ENCODE measurements at places on chromosomes 5 and 9.

GRCh38 chr5:115471345-115472063 lies 73.1 kb downstream of the FEM1C start:
- no peak for DNase-seq

DNA sequence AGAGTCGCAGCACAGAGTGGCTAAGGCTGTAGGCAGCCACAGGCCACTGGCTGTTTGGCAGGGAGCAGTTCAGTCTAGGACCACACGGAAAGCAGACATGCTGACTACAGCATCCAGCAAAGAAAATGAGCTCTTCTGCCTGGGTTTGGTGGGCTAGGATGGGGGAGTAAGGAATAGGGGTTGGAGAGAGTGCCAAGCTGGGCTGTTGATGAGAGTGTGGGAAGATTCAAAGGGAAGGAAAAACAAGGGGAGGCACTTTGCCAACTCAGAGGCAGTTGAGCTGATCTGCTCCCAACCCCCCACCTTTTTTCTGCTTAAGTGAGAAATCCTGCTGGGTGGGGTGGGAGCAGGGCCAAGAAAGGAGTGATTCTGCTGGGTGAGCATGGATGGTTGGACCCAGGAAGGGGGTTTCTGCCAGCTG lies 35.9 kb downstream of the SVEP1 start:
- no peak for DNase-seq

- no peak for DNase-seq
These were observed 10.6 kb upstream of the CSNK1A1 start for GRCh38 chr5:149561848-149562247.

- DNase-seq, result no peak
These were observed 13.4 kb upstream of the TSLP start for GRCh38 chr5:111058064-111058463.

DNA sequence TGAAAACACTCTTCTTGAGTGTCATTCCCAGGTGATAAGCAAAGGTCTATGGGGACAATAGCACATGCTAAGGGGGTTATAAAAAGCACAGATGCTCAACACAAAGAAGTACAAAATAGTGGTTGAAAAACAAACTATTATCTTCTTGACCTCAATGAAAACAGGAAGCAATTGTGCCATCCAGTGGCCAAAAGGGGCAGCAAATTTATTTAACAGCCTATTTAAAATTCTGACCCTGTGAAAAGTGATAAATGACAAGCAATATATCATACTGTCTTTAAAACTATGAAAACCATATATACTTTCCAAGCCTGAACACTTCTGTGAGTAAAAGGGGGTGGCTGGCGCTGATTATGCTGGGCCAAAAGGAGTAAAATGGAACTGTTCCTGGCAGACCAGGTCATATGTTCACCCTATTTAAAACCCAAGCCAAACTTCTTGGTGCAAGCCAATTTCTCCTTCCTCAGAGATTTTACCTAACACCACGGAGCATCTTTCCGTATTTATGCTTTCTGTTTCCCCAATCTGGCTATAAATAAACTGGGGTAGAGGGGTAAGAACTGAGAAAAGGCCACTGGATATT lies 29.7 kb downstream of the TEX10 start:
- no peak for DNase-seq

DNA sequence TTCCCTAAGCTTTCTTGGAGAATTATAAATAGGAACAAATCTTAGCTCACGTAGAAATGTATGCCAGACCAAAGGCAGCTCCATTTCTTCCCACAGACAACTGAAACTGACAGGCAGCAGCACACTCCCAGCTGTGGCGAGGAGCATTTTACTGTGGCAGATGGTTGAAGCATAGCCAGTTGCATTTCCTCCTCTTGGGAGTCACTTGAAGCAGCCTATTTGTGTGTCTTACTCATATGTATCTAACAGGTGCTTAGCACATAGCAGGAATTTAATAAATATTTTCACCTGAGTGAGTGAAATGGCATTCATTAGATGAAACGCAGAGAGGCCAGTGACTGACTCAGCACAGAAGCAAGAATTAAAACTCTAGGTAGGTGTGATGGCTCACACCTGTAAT lies 12.3 kb upstream of the MTMR12 start:
- no peak for DNase-seq

GRCh38 chr5:153439130-153439529 lies 51.3 kb upstream of the GRIA1 start:
- DNase-seq, result no peak

- DNase-seq, result no peak
These were observed 64.3 kb downstream of the IRX1 start for GRCh38 chr5:3659907-3660306.

- no peak for DNase-seq
These were observed 42.6 kb downstream of the PTPDC1 start for GRCh38 chr9:94126844-94127243.

GRCh38 chr9:134363450-134363849 lies 37.2 kb downstream of the RXRA start:
- DNase-seq, result no peak

DNA sequence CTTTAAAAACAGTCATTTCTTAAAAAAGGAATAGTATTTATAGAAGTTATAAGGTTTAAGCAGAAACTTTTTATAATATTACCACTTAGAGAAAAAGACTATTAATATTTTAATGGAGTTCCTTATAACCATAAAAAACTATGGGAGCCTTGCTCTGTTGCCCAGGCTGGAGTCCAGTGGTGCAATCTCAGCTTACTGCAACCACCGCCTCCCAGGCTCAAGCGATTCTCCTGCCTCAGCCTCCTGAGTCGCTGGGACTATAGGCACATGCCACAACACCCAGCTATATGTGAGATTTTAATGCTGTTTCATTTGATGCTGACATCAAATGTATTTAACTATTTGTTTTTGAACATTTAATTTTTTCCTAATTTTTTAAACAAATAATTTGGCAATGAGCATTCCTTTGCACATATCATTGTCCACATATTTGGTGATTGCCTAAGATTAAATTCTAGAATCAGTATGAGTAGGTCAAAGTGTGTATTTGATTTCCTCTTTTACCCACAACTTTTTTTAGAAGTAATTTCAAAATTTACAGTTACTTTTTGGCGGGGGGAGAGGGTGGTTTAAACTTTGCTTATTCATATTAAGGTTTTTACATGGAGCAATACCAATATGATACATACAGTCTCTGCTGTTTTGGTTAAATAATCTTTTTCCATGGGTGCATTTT lies 235.5 kb downstream of the ARHGEF28 start:
- no peak for DNase-seq

DNA sequence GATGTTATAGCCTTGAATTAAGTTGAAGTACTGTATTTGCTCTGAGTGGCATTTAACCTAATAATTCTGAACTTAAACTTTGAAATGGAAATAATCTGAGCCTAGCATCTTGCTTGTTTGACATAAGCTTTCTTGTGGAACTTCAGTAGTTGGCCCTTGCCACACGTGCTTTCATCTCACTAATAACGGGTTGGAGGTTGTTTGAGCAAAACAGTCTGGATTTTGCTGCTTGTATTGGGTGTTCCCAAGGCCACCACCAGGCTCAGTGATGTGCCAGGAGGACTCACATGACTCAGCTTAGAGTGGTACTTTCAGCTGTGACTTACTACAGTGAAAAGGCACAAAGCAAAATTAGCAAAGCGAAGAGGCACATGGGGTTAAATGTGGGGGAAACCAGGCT lies 35.7 kb downstream of the SECISBP2 start:
- DNase-seq, result no peak

DNA sequence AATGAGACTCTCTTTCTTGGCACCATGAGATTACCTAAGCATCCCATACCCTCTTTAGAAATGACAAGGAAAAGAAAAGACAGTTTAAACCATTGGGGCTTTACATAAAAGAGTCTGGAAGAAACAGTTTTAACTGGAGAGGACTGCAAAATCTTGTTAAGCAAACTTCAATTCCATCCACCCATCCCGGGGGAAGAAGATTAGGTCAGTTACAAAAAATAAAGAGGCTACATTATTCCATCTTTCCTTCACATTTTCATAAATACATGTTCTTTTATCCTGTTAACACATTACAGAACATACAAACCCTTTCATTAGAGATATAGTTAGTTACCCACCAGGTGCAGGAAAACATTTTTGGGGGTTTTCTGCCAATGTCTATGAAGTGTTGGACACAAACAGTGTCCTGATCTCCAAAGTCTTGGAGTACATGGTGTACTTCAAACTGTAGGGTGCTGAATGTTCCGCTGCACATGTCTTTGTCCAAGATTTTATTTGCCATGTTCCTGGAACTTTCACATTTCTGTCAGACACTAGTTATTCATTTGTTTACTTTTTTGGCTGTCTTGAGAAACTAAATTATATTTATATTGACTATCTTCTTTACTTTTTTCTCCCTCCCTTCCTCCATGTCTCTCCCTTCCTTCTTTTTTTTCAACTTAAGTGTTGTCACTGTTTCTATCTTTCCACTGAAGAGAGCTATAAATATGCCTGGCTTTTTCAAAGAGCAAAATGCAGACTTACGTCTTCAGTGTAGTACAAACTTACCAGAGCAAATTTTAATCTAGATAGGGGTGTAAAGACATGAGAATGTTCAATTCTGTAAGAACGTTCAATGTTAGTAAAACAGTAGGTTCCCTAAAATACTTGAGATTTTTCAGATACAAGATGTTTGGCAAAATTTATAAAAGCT lies 410.9 kb upstream of the PRR16 start:
- no peak for DNase-seq

DNA sequence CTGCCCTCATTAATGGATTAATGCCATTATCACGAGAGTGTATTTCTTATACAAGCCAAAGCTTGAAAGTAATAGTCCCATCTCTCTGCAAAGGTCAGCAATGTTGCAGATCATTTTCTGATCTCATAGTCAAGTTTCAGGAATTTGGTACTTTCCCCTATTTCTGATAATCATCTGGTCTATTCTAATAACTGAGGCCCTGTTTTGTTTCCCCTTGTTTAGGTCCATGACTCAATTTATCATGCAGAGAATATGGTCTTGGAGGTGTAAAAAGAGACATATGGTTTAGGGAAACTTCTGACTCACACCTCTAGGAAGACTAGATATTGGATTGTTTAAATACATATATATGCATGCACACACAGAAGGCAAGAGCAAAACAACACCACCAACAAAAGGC lies 339.3 kb upstream of the NUDT12 start:
- DNase-seq, result no peak

- peak; percentile 7 for DNase-seq
These were observed 1.0 kb upstream of the MCC start for GRCh38 chr5:113489299-113489698.

DNA sequence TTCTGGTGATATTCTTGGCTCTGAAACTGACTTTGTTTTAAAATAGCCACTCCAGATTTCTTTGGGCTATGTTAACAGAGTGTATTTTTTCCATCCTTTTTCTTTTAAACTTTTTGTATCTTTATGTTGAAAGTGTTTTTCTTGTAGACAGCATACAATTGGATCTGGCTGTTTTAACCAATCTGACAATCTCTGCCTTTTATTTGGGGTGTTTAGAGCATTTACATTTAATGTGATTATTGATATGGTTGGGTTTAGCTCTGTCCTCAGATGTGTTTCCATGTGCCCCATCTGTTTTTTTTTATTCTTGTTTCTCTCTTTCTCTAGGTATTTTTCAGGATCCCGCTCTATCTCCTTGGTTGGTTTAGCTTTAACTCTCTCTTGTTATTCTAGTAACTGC lies 10.7 kb downstream of the SLC6A18 start:
- DNase-seq, result no peak

- DNase-seq, result no peak
These were observed 26.9 kb downstream of the GALNT12 start for GRCh38 chr9:98834386-98834785.

- no peak for DNase-seq
These were observed 58.4 kb upstream of the PHF24 start for GRCh38 chr9:34899535-34900158.

- DNase-seq, result no peak
These were observed 33.6 kb downstream of the PRRT1B start for GRCh38 chr9:131578731-131579504.

DNA sequence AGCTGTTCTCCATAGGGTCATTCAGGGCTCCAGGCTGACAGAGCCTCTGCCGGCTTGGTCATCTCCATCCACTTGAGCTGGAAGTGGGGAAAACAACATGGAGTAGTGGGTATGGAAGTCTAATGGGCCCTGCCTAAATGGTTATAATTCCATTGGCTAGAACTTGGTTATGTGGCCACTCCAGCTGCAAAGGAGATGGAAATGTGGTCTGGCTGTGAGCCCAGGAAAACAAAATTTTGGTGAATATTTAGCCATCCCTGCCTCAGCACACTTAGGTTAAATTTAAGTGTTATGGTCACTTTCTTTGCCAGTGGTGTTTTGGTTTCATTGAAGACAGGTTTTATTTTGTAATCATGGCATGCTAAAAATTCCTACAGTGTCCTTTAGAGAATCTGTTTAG lies 112.3 kb downstream of the SMARCA2 start:
- DNase-seq, result no peak

DNA sequence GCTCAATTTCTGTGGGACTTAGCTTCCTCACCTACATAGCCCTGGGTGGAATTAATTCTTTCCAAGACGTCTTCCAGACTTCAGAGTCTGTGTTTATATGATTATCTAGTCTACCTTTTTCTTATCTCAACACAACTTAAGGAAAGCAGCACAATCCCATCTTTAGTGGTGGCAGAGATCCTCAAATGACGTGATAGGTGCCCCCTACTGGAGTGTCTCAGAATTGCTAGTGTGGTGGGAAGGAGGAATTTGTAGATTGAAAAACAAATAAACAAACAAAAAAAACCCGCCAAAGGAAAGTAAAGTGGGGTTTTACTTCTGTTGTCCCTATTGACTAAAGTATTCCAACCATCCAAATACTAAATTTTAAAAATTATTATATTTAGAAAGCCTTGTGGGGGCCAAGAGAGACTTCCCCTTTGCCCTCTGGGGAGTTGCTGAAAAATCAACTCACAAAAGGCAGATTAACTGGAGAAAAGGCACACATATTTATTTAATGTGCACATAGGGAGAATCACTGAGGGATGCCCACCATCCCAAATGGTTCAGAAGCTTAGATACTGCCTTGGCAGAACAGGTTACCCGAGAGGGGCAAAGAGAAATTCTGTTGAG lies 283.3 kb downstream of the TMEM167A start:
- no peak for DNase-seq

DNA sequence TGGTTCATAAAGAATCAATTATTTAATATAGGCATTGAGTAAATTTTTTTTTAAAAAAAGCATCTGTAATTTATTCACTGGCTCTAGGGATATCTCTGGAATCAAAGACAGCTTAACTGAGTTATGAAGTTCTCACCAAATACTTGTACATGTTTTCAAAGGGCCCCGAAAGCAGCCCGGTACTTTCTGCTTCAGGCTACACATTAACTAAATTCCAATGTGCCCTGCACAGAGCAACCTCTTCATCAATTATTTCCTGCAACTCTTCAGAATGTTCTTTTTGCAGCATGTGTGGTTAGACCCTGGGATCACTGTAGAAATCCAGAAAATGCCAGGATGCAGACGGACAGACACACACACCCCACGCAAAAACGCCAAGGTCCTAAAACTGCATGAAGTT lies 209.0 kb downstream of the EFNA5 start:
- no peak for DNase-seq

DNA sequence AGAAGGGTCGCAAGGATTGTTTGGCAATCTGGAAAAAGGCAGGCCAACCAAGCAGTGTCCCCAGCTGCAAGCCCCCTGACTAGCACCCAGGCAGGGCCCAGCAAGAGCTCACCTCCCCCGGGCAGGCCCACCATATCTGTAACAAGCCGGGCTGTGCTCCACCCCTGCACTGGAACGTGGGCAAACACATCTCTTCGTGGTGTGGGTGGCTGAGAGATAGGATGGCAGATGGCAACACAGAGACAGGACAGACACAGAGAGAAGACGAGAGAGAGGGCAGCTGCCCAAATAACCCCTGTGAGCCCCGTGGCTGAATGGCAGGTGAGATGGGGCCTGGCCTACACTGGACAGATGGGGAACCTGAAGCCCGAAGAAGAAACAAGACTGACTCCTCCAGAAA lies 9.4 kb downstream of the BBLN start:
- no peak for DNase-seq

Data from esophagus squamous epithelium (tissue), 5 donors.